ENCODE measurements at places on chromosomes 2 and 18. TPM values are rescaled to one million over a fixed set of nuclear protein-coding genes. Genes with fewer than 3 reads are reported as not detected.

DNA sequence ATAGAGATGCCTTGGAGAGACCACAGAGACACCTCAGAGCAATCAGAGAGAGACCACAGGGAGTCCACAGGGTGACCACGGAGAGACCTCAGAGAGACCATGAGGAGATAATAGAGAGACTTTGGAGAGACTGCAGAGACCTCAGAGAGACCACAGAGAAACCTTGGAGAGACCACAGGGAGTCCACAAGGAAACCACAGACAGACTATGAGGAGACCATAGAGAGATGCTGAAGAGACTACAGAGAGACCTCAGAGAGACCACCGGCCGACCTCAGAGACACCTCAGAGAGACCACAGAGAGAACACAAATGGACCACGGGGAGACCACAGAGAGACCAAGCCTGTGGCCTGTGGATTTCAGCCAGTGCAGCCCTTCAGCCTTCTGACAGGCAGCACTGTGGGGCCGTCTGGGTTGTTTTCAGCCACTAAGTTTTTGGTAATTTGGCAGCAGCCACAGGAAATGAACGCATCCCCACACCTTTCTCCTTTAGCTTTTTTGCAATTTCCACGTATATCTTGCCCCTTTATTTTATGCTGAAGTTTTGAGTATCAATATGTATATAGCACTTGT, 11.4 kb upstream of the TMEM18 start:
- DNase-seq: no peak

GRCh38 chr2:240988571-240989271, 9.7 kb upstream of the SNED1 start:
- DNase-seq: no peak

DNA sequence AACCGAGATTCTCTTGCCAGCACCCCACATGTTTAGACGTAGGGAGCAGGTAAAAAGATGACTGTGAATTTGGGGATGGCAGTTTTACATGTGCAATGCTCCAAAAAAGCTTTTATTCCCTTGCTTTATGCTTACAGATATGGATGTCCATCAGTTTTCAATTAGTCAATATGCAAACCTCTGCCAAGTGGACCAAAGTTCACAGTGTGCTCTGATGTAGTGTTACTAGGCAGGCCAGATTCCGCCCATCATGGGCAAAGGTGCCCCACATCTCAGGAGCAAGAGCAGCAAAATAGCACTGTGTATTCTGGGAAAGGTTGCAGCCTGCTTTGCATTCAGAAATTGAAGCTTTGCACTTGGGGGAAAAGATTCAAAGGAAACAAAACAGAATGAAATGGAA, 329.7 kb upstream of the ZEB2 start:
- DNase-seq: no peak

- no peak for DNase-seq
These were observed 871.5 kb downstream of the RNF144A start for GRCh38 chr2:7788736-7789135.

DNA sequence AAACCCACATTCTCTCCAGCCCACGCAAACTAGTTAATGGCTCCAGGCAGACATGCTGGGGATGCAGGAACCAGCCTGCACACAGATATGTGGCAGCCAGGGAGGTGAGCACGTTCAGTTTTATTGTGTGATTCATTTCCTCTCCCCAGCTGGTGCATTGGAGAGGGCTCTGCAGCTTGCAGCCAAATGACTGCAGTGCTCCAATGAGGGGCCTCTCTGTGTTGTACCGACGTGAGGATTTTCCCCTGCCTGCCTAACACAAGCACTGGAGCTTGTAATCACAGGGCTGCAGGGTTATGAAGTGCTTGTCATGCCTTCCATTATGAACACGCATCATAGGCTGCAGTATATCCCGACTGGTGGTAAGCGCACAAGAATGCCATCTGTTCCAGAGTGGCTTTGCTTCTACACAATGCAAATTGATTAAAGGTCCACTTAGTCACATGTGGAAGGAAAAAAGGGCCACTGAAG, 92.3 kb upstream of the THUMPD2 start:
- no peak for DNase-seq

DNA sequence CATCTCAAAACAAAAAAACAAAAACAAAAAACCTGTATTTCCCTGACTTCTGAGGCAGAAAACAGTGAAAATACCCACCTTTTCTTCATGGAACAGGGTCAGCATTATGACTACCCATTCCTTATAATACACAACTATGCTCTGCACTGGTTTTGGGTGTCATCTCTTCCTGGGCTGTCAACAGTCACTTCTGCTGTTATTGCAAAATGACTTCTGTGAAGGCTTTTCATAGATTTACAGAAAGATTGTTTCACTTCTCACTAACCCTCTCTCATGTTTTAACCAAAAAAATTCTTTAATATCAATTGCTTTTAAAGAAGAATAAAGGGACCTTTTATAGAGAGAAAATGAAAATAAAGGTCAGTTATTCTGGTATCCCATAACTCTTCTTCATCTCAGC, 26.5 kb upstream of the PIK3C3 start:
- DNase-seq: no peak

DNA sequence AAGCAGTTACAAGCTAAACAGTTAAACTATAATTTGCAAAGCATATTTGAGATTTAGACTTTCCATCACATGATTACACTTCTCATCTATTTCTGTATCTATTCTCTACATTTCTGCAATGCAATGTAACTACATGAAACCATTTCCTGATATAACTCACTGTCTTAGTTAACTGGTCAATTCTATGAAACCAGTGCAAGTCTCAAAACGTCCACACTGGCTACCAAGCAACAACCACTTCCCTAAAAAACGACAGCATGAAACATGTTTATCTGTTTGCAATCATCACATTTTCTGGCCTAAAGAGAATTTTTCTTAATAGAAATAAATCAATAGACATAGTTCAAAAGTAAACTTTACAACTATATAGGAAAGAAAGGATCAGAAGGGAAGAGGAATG, 17.4 kb downstream of the FECH start:
- DNase-seq: no peak

GRCh38 chr2:126778561-126779501, 119.9 kb upstream of the TEX51 start:
- no peak for DNase-seq

GRCh38 chr2:28084564-28084963, 194.0 kb downstream of the BABAM2 start:
- DNase-seq: no peak

GRCh38 chr2:114496959-114497358, 54.5 kb downstream of the DPP10 start:
- DNase-seq: no peak

DNA sequence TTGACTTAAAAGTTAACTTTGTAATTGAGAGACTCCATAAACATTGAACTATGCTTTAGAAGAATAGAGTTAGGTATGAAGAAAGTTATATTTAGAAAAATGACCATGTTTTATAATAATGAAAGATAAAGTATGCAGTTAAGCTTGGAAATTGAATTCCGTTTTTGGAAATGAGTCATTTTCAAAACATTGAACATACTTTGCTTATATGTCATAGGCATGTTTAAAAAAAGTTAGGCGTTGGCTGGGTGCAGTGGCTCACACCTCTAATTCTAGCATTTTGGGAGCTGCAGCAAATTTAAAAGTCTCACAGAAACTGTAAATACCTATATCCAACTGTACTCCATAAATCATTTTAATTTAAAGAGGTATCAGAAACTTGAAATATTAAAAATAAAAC, 607.4 kb downstream of the CBLN2 start:
- DNase-seq: no peak

- no peak for DNase-seq
These were observed 62.9 kb upstream of the APCDD1 start for GRCh38 chr18:10391506-10391905.

DNA sequence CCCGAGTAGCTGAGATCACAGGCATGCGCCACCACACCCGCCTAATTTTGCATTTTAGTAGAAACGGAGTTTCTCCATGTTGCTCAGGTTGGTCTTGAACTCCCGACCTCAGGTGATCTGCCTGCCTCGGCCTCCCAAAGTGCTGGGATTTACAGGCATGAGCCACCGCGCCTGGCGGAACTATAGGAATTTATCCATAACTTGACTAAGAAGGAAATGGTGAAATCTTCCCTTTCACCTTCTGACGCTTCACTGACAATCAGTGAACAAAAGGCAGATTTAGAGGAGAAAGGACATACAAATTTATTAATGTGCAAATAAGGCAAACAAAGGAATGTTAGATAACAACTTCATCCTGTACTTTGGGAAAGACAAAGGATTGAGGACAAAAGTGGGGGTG, 15.4 kb upstream of the GULP1 start:
- DNase-seq: no peak

DNA sequence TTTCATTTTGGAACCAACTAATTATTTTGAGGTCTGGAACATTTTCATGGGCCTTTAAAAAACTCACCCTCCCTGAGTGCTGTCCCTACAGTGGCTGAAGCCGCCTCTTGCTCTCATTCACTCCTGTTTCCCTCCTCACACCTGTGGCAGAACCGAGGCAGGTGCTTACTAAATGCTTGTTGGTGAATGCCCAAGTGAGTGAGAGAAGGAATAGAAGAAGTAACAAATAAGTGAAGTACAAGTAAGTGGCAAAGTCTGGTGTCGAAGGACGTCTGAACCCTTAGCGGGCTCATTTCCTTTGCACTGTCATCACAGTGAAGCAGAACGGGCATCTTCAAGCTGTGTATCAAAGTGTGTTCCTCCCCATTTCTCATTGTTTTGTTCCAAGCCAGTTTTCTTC, 135.2 kb downstream of the RHBDD1 start:
- DNase-seq: no peak

- no peak for DNase-seq
These were observed 175.9 kb downstream of the SLC4A3 start for GRCh38 chr2:219803294-219803693.

GRCh38 chr2:65782996-65783650, 350.7 kb upstream of the SPRED2 start:
- DNase-seq: no peak

- DNase-seq: no peak
These were observed 276.0 kb downstream of the CYRIA start for GRCh38 chr2:16389611-16390010.

- no peak for DNase-seq
These were observed 76.6 kb downstream of the PSMG2 start for GRCh38 chr18:12779456-12779855.

- DNase-seq: no peak
These were observed 596.9 kb downstream of the NYAP2 start for GRCh38 chr2:225996462-225996828.

- DNase-seq: no peak
These were observed 3.1 kb upstream of the MSGN1 start for GRCh38 chr2:17813010-17813741.

DNA sequence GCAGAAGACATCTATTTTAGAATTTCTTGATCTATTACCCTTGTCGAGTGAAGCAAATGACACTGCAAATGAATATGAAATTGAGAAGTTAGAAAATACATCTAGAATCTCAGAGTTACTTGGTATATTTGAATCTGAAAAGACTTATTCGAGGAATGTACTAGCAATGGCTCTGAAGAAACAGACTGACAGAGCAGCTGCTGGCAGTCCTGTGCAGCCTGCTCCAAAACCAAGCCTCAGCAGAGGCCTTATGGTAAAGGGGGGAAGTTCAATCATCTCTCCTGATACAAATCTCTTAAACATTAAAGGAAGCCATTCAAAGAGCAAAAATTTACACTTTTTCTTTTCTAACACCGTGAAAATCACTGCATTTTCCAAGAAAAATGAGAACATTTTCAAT, 370.4 kb downstream of the XIRP2 start:
- no peak for DNase-seq

GRCh38 chr2:237227592-237228280, 142.0 kb downstream of the COPS8 start:
- DNase-seq: peak; percentile 25

- no peak for DNase-seq
These were observed 144.7 kb downstream of the NDUFA10 start for GRCh38 chr2:239880396-239880795.

DNA sequence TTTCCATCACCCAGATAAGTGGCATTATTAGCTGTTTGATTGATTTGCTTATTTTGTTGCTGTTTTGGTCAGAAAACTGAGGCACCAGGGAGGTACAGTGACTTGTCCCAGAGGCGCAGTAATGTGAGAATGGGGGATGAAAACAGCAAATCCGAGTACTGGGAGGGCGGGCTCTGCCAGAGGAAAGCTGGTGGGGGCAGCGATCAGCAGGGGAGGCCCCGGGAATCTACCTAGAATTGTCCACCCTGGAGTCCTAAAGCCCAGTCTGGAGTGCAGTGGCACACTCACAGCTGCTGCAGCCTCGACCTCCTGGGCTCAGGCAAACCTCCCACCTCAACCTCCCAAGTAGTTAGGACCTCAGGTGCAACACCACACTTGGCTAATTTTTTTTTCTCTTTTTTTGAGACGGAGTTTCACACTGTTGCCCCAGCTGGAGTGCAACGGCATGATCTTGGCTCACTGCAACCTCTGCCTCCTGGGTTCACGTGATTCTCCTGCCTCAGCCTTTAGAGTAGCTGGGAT, 17.0 kb upstream of the PTMA start:
- no peak for DNase-seq

- no peak for DNase-seq
These were observed 109.5 kb downstream of the CABYR start for GRCh38 chr18:24248359-24248758.

GRCh38 chr18:31840499-31840898, 79.8 kb upstream of the SLC25A52 start:
- no peak for DNase-seq

DNA sequence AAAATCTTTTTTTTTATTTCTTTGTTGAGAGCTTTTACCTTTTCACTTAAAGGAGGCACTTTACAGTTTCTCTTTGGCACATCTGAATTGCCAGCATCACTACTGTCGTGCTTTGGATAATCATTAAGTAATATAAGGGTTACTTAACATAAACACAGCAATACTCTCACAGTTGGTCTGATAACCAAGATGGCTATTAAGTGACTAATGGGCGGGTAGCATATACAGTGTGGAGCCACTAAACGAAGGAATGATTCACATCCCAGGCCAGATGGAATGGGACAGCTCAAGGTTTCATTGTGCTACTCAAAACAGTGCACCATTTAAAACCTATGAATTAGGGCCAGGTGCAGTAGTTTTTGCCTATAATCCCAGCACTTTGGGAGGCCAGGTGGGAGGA, 28.1 kb downstream of the USP37 start:
- DNase-seq: no peak

DNA sequence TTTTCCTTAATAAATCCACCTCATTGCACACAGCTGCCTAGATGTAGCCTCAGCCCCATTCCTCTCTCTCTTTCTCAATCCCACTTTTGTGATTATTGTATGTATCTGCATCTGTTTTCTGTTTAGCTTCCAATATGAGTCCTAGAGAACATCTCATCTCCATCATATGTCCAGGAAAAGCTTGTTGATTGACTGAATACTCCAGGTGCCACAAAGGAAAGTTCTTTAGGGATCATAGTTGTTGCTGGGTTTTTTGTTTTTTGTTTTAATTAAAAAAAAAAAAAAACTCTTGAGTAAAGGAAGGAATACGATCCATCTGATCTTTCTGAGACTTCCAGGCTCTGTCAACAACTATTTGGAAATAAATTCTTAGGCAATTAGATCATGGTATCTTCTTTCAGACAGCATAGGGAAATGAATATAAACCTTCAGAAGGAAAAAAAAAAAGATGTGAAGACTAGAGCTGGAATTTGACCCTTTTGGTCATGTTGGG, 42.5 kb downstream of the KIAA2012 start:
- no peak for DNase-seq

GRCh38 chr2:128219891-128220290, 98.8 kb downstream of the HS6ST1 start:
- no peak for DNase-seq

- DNase-seq: peak; percentile 57
These were observed 22.8 kb downstream of the TTLL4 start for GRCh38 chr2:218733171-218734021.

The GALNT13 gene
- total RNA-seq: not detected

The TXNDC2 gene
- not detected for total RNA-seq

The ABCG8 gene
- total RNA-seq: not detected

The OTOS gene
- total RNA-seq: not detected

The ATP6V1C2 gene
- total RNA-seq: not detected

The TNS1 gene
- 0.40 TPM for total RNA-seq

The VIL1 gene
- total RNA-seq: not detected
